ENCODE measurements at places on chromosomes 11 and 22.

DNA sequence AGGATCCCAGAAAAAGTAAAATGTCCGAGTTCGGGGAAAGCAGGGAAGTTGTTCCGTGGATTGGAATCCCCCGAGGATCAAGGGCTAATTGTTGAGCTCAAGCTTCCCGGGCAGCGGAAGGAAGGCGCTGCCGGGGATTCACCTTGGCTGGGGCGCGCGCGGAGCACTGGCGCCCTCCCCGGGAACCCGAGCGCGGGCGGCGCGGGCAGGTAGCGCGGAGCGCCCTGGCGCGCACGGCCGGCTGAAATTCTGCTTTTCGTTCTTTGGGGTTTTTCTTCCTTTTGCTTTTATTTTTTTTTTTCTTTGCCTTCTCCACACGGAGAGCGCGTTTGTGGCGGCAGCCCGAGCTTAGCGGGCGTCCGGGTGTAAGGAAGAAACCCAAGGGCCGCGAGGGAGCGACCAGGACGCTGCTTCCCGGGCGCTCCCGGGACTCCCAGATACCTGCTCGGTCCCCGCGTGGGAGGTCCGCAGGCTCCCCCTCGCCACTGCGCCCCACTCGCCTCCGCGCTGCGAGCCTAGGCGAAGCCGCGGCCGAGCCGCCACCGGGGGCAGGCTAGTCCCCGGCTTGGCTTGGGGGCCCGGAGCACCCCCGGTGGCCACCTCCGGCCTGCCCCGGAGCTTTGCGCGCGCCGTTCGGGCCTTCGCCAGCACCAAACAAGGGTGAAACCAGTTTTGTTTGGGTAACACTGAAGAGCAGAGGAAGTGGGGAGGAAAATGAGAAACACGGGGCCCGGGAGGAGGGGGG is 4.8 kb upstream of the IGF2 start:
- DNase-seq: peak; percentile 39

DNA sequence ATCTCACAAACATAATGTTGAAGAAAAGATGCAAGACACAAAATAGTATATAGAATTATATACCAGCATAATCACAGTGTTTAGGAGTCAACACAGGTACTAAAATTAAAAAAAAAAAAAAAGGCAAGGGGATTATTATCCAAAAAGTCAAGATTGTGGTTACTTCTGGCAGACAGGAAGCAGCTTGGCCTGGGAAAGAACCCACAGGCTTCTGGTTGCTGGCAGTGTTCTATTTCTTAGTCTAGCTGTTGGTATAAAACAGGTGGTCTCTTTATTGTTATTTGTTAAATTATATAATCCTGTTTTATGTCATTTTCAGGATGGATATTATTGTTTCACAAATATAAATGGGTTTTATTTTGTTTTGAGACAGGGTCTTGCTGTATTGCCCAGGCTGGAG is 54.0 kb downstream of the C11orf58 start:
- no peak for DNase-seq

DNA sequence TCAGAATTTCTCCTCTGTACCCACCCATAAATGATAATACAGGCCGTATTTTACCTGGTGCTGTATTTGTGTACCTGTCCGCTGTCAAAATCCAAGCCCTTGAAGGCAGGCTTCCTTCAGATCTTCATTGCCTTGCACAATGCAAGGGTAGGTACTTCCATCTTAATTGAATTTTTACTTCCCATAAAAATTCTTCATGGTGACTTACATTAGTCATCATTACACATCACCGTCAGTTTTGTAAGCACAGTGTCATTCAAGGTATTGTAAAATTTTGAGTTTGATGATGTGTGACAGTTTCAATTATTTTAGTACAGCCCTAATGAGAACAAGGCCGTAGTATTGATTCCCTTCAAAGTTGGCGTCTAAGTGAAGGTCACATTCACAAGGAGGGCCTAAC is 770 bp upstream of the TSG101 start:
- DNase-seq: peak; percentile 46

- DNase-seq: no peak
Measured at GRCh38 chr11:47595029-47595428, 818 bp upstream of the C1QTNF4 start.

DNA sequence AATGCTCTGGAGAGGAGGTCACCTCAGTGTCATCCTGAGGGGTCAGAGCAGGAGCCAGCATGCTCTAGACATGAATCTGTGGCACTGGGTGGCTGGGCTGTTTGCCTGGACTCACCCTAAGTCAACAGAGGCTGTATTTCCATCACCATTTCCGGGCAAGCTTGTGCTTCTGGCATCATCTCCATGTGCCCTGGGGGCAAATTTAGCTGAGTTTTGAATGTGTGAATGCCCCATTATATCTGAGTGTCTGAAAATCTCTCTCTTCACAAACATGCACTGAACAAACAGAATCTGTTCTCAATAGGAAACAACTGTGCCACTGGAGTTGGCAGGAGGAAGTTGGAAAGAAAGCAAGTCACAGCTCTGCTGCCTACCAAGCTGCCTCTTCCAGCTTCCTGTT is 356.2 kb downstream of the GRM5 start:
- peak; percentile 10 for DNase-seq

DNA sequence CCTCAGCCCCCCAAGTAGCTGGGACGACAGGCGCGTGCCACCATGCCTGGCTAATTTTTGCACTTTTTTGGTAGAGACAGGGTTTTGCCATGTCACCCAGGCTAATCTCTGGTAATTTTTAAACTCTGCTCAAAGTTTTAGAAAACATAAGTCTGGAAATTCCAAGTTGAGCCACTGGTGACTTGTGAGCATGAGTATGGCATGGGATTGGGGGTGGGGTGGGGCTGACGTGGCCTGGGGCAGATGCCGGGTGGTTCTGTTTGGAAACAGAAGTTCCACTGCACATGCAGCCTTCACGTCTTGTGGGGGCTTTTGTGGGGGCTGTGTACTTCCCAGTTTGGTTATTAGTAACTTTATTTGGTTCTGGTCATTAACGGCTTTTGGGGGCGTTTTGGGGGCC is 67.3 kb downstream of the PTPRJ start:
- no peak for DNase-seq

DNA sequence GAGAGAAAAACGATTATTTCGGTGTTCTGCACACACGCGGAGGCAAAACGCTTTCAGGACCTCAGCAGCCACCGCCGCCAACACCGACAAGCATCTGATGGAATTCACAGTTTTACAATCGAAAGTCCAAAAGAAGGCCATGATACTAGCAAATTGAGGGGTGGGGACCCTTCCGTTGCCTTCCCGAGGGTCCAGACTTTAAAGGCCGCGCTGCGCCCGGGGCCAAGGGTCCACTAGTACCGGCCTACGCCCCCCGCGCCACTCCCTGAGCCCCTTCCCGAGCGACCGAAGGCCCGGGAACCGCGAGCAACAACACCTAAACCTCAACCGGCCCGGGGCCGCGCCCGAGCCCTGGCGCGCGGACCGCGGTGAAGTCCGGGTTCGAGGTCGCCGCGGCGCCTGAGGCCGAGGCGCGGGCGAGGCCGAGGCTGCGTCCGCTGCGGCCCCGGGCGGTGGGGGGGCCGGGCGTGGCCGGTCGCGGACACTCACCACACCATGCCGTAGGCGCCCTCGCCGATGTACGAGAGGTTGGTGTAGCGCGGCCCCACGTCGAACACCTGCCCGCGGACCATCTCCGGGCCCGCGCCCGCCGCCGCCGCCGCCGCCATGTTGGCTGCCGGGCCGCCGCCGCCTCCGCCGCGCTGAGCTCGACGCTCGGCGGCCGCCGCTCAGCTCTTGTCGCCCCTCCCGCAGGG is 465 bp downstream of the MAPK1 start:
- DNase-seq: no peak

DNA sequence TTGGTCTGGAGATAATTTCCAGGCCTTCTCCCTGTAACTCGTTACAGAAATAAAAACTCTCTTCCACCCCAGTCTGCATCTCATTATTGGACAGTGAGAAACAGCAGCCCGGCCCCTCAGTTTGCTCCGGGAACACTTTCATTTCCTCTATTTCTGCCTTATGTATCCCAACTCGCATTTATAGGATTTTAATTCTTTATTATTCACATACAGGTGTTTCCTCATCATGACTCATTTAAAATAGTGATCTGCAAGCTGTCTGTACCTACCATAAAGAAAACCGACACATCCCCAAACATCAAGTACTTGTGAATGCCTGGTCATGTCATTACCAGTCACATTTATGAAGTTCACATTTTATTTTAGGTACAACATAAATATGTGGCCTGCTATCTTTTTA is 42.8 kb downstream of the PIWIL3 start:
- peak; percentile 30 for DNase-seq

- no peak for DNase-seq
Measured at GRCh38 chr22:42344361-42344905, 74.0 kb upstream of the TCF20 start.

- DNase-seq: no peak
Measured at GRCh38 chr11:125499563-125499962, 3.5 kb upstream of the FEZ1 start.

DNA sequence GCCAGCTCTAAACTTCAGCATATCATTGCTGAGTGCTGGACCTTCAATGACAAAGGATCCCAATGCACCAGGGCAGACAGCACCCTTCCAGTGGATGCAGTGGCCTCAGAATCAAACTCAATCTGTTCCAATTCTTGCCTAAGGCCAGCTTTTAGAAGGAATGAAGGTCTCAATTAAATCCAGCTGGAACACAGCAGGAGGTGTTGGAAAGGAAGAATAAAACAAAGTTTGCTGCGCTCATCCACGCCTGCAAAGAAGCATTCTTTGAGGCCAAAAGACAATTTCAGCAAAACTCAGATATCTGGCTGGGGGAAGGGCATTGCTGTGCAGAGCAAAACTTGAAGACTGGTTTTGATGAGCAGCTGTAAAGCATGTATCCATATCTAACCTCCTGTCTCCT is 120.7 kb downstream of the CCDC81 start:
- no peak for DNase-seq

DNA sequence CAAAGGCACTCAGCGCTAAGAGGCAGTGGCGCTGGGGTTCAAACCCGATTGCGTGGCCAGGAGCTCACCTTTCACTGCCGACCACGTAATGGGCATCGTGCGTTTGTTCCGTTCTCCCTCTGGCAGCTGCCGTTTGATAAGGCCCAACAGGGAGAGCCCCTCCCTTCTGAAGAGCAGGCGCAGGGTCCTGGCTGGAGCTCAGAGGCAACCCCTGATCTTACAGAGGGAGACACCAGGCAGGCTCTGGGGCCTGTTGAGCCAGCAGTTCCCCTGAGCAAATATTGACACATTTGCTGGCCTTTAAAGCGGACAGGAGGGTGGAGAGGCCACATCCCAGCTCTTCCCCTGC is 11.7 kb upstream of the C1QTNF6 start:
- DNase-seq: no peak

DNA sequence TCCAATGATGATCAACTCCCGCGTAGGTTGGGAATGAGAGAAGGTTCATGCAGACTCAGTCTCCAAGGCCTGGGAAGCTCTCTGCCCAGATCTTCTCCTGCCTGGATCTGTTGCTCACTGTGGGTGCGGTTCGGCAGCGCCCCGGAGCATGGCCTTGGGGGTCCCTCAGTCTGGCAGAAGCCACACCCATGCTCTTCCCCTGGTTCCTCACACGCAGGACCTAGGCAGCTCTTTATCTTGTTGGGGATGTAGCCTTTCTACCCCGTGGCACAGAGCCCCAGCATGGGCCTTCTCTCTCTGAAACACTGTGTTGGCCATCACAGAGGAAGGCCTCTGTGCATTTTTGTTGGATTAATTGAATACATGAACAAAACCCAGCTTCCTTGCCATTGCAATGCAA is 1461.6 kb downstream of the BRD1 start:
- DNase-seq: no peak

DNA sequence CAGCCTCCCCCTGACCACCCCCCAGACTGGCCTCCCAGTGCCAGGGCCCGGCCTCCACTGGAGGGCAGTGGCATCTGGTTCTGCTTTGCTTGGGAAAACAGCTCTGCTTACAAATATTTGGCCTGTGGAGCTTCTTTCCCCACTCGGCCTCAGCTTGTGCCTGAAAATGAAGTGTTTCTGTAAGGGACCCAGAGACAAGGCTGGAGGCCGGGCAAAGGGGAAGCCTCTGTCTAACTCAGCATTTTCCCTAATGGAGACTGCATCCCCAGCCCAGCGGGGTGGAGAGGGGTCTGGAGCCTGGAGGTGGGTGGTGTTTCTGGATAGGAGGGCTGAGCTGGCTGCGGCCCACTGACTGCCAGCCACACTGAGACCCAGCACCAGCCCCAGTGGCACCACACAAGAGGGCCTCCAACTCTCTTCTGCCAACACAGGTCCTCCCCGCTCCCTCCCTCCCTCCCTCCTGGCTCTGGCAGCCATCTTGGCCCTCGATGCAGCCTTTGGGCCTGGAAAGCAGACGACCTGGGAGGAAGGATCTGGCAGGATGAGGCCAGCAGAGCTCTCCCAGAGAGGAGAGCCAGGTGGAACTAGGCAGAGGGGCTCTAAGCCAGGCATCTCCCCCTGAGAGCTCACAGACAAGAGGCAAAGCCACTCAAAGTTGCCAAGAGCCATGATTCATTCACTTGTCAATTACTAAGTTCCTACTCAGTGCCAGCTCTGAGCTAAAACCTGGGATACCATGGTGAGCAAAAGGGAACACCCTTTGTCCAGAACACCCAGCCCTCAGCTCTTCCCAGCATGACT is 77.1 kb upstream of the CD82 start:
- DNase-seq: no peak

DNA sequence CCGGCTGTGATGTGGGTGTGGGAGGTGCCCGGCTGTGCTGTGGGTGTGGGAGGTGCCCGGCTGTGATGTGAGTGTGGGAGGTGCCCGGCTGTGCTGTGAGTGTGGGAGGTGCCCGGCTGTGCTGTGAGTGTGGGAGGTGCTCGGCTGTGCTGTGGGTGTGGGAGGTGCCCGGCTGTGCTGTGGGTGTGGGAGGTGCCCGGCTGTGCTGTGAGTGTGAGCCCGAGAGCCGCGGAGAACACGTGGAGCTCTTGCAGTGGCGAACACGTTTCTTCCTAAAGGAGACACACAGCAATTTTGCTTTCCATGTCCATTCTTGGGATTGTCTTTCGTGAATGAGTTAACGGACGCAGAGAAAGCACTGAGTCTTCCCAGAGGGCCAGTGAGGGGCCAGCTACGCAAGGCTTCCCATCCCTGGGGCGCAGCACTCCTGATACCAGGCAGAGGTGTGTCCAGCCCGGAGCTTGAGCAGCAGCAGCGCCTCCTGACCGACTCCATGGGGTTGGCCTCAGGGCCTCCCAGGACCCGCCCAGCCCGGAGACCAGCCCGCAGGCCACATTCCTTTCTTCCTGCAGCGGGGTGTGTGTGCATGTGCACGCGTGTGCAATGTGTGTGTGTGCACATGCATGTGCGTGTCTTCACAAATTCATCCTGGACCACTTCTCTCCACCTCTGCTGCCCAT is 245.0 kb upstream of the B3GAT1 start:
- no peak for DNase-seq

GRCh38 chr11:117663821-117664220 is 133.2 kb downstream of the DSCAML1 start:
- no peak for DNase-seq

DNA sequence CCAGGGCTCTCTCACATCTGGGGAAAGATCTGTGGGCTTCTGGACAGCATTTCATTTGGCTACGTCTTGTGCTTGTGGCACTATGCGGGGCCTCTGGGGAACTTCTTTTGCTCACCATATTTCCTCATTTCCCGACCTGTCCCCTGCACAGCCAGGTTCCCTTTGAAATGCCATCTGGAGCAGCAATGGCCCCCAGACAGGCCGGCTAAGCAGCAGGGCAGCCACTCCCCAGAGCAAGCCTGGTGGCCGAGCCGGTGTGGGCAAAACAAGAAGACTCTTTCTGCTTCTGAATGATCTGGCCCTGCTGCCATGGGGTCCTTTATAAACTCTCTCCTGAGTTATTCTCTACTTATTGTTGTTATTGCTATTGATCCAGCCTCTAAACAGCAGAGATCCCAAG is 190.7 kb upstream of the NECTIN1 start:
- DNase-seq: no peak

GRCh38 chr11:85665733-85666132 is 804 bp upstream of the CREBZF start:
- DNase-seq: no peak
